Prostate gland (tissue), 2 donors: ENCODE measurements at places on chromosomes 7 and 10.
A peak's percentile ranks its signal among the peaks of the same experiment; 100 is the strongest.

- H3K27ac ChIP-seq, result no peak overlapping the region
- DNase-seq, result no peak
- no peaks in the 10 kb centered on the region for H3K36me3 ChIP-seq
Observed at GRCh38 chr7:48004032-48004431, 24.6 kb upstream of the HUS1 start.

- H3K36me3 ChIP-seq, result no peaks in the 10 kb centered on the region
- no peaks in the 10 kb centered on the region for H3K27me3 ChIP-seq
- no peak overlapping the region for H3K4me3 ChIP-seq
- no peak overlapping the region for H3K27ac ChIP-seq
- DNase-seq, result peak; percentile 46
Observed at GRCh38 chr10:125038637-125039036, 96.7 kb downstream of the ZRANB1 start.

GRCh38 chr7:116540743-116541142 lies 15.9 kb downstream of the CAV1 start:
- no peak overlapping the region for H3K4me3 ChIP-seq
- H3K27me3 ChIP-seq, result no peaks in the 10 kb centered on the region
- no peak overlapping the region for H3K27ac ChIP-seq
- H3K36me3 ChIP-seq, result no peaks in the 10 kb centered on the region
- no peaks in the 10 kb centered on the region for H3K4me1 ChIP-seq

DNA sequence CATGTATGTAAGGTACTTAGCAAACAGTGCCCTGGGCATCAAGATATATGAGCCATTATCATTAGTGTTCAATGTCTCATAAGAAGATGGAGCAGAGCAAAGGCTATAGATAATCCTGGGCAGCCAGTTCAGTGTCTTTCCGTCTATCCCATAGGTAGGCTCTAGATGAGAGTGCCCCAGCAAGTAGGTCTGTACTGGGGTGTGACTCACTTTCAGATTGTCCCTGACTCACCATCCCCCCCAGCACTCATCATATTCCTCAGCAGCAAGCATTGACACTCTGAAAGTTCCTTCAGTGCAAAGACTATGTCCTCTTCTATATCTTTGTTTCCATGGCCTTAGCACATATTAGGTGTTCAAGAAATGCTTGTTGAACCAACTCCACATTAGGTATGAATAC lies 20.0 kb upstream of the FAM204A start:
- H3K27ac ChIP-seq, result no peak overlapping the region
- H3K4me3 ChIP-seq, result no peak overlapping the region
- H3K4me1 ChIP-seq, result no peaks in the 10 kb centered on the region

DNA sequence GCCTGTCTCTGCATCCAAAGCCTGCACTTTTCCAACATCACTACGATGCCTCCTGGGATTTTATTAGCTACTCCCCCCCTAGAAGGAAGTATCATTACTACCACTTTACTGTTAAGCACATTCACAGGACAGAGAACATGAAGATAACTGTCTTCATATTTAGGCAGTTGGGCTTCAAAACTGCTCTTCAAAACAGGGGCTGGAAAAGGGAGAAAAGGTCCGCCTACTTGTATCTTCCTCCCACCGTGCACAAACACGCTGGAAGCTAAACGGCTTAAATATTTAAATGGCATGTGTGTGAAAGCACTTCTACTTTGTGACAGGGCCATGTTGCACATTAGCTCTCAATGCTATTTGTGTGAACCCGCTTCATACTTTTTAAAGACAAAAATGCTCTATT lies 999 bp downstream of the ITIH5 start:
- H3K27ac ChIP-seq, result no peak overlapping the region
- no peak for DNase-seq
- no peaks in the 10 kb centered on the region for H3K36me3 ChIP-seq
- peak overlapping the region; percentile 52 for H3K4me3 ChIP-seq
- no peaks in the 10 kb centered on the region for H3K4me1 ChIP-seq
- no peaks in the 10 kb centered on the region for H3K27me3 ChIP-seq

DNA sequence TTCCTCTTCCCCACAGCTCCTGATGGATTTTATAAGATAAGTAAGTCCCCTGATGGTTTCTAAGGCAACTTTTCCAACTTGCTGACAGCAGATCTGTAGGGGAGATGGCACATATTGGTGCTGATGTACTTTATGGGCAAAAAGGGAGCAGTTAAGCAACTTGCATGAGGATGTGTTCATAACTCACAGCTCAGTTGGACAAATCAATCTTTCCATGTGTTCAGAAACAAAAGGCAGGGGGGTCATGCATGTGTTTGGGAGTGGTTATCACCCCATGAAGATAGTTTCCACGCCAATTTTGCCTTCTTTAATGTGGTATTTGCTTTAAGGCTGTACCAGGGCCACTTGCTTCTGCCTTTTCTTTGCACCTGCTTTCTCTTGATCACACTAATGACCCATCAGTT lies 6.1 kb downstream of the RBM20 start:
- no peak overlapping the region for H3K27ac ChIP-seq
- no peak for DNase-seq
- H3K36me3 ChIP-seq, result no peaks in the 10 kb centered on the region
- H3K27me3 ChIP-seq, result peaks cover 15% of the 10 kb centered on the region
- no peaks in the 10 kb centered on the region for H3K4me1 ChIP-seq

DNA sequence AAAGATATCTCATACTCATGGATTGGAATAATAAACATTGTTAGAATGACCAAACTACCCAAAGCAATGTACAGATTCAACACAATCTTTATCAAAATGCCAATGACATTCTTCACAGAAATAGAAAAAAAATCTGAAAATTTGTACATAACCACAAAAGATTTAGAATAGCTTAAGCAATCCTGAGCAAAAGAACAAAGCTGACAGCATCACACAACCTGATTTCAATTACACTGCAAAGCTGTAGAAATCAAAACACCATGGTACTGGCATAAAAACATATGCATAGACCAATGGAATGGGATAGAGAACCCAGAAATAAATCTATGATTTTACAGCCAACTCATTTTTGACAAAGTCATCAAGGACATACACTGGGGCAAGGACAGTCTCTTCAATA lies 130.0 kb upstream of the TMEM72 start:
- DNase-seq, result no peak
- H3K27ac ChIP-seq, result no peak overlapping the region
- H3K36me3 ChIP-seq, result no peaks in the 10 kb centered on the region
- H3K27me3 ChIP-seq, result no peaks in the 10 kb centered on the region

DNA sequence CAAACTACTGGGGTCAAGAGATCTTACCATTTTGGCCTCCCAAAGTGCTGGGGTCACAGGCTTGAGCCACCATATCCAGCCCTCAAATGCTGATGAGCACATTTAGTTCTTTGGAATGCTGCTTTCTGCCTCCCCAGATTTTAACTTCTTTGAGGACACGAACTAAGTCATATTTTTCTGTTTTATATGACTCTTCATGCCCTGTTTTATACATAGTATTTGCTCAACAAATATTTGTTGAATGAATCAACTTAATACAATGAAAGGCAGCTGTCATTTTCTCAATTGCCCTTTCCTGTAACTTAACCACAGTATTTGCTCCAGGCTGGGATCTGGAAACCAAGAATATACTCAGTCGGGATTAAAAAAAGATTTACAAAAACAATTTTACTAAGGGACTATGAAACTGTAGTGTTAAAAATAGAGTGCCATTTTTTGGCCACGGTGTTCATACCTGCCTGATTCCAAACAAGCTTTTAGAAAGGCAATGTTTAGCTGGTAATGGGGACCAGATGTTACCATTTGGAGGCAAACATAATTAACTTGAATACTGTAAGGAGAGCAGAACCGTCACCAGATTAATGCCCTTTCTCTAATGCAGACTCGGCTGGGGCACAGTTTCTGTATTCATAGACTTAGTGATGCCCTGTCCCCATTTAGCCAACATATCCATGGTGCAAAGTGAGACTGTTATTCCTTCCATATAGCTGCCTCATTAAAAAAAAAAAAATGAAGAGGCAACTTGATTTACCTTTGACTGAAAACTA lies 117.6 kb downstream of the NRP1 start:
- no peak overlapping the region for H3K27ac ChIP-seq
- no peak overlapping the region for H3K4me3 ChIP-seq
- DNase-seq, result no peak
- H3K4me1 ChIP-seq, result no peaks in the 10 kb centered on the region
- H3K36me3 ChIP-seq, result no peaks in the 10 kb centered on the region

DNA sequence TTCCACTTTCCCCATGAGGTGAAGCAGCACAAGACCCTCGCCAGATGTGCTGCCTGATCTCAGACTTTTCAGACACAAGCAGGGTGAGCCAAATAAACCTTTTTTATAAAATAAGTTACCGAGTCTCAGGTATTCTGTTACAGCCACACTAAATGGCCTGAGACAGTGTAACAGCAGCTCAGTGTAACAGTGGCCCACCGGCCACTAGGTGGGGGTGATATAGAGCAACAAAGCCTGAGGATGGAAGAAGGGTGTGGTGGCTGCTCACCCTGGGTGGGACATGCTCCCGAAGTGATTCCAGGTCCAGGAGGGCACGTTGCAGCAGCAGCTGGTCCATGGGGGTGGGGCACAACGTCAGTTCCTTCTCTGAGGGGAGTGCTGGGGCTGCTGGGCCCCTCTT lies 44.6 kb downstream of the BMS1 start:
- no peak for DNase-seq
- H3K27ac ChIP-seq, result no peak overlapping the region
- no peak overlapping the region for H3K4me3 ChIP-seq
- no peaks in the 10 kb centered on the region for H3K36me3 ChIP-seq

DNA sequence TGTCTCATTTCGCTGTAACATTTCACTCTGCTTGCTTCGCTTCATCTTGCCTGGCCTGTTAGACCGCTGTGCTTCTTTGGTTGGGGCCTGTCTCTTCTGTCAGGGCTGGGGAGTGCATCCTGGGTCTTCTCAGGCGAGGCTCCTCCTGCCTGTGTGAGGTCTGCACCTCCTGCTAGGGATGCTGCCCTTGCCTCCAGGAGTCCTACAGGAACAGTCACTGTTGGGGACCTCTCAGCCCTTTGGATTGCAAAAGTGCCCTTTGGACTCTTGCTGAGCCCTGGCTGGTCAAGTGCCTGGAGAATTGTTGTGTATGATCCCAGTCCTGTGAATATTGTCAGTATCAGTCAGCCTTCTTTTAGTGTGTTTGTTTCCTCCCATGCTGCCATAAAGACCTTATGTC lies 84.1 kb downstream of the MDFIC start:
- H3K4me3 ChIP-seq, result no peak overlapping the region
- no peaks in the 10 kb centered on the region for H3K36me3 ChIP-seq
- no peaks in the 10 kb centered on the region for H3K27me3 ChIP-seq
- DNase-seq, result no peak
- H3K4me1 ChIP-seq, result no peaks in the 10 kb centered on the region

- H3K27me3 ChIP-seq, result no peaks in the 10 kb centered on the region
- DNase-seq, result no peak
- H3K36me3 ChIP-seq, result no peaks in the 10 kb centered on the region
- no peak overlapping the region for H3K4me3 ChIP-seq
- no peaks in the 10 kb centered on the region for H3K4me1 ChIP-seq
Observed at GRCh38 chr10:86109421-86109820, 257.2 kb downstream of the GRID1 start.

GRCh38 chr7:37363536-37364491 lies 84.8 kb downstream of the ELMO1 start:
- DNase-seq, result no peak
- H3K36me3 ChIP-seq, result no peaks in the 10 kb centered on the region
- H3K27me3 ChIP-seq, result no peaks in the 10 kb centered on the region
- no peak overlapping the region for H3K27ac ChIP-seq
